ENCODE measurements at places on chromosomes 16 and 17.

GRCh38 chr17:67784364-67785121, 40.8 kb upstream of the BPTF start:
- DNase-seq: no peak

DNA sequence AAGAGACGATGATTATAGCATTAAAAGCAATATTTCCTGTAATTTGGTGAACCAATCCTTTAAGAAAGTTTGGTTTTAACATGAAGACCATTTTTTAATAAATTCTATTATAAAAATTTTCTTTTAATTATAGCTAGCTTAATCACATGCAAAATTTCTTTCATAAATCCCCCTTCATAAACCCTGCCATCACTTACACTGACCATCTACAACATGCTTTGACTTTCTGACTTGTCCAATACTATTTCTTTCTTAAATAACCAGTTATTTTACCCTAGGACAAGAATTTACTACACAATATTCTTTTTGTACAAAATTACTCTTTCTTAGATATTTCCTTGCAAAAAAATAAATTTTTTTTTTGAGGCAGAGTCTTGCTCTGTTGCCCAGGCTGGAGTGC, 1334.8 kb downstream of the CDH11 start:
- no peak for DNase-seq

- DNase-seq: no peak
Observed at GRCh38 chr17:61459939-61460718, 7.9 kb downstream of the TBX4 start.

DNA sequence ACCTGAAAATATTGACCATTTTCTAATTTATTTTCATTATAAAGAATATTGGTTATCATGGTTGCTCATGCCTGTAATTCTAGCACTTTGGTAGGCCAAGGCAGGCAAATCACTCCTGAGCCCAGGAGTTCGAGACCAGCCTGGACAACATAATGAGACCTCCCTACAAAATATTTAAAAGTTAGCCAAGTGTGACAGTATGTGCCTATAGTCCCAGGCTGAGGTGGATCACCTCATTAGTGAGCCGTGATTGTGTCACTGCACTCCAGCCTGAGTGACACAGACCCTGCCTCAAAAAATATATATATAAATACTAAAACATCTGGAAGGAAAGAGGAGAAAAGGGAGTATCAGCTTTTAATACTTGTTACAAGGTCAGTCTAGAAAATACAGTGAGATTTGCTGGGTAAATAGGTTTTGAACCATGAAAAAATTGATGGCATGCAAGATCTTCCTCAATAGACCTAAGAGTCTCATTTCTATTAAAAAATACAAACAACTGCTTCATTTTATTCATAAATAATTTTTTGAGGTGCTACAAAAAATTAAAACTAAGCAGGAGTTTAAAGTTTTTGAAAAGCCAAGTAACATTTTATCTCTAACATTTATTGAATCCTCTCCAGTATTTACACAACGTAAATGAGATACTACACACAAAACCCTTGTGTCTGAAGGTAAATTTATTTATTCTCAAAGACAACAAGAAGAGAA, 47.7 kb downstream of the TUBD1 start:
- no peak for DNase-seq

DNA sequence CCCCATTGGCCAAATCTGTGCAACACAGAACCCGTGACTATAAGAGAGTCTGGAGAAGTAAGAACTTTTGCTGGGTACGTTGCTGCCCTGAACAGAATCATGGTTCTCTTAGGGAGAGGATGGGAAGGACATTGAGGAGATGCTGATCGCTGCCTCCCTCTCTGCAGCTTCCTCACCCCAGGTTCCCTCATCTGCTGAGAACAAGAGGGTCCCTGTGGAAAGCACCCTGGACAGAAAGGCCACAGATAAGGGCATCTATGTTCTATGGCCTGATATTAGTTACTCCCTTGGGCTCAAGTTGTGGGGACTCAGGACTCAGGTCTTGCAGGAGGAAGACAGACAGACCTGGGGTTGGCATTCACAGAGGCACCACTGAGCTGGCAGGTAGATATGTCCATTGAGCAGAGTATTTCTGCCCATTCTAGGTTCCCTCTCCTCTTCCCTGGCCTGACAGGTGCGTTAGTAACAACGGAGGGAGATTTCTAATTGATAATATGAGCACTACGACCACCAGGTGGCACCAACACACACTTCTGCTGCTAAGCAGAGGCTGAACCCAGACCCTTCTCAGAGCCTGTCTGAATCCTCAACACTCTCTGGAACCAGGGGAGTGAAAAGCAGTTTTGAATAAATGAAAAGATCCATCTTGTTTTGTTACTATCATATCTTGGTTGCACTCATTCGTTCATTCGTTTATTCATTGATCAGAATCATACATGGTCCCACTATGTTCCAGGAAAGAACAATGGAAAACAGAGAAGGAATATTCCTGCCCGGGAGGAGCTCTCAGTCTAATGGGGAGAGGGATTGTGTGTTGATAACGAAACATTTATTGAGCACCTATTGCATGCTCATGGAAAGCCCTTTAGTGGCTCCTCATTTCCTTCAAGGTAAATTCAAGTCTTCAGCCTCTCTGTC, 56.4 kb downstream of the SLC6A2 start:
- peak; percentile 33 for DNase-seq

- DNase-seq: no peak
Observed at GRCh38 chr17:83136931-83137330, 57.5 kb downstream of the METRNL start.

- no peak for DNase-seq
Observed at GRCh38 chr17:82779541-82779940, 27.7 kb downstream of the TBCD start.

GRCh38 chr16:51797669-51798259, 646.7 kb upstream of the SALL1 start:
- DNase-seq: no peak

- no peak for DNase-seq
Observed at GRCh38 chr17:63070031-63070430, 104.0 kb downstream of the TANC2 start.

DNA sequence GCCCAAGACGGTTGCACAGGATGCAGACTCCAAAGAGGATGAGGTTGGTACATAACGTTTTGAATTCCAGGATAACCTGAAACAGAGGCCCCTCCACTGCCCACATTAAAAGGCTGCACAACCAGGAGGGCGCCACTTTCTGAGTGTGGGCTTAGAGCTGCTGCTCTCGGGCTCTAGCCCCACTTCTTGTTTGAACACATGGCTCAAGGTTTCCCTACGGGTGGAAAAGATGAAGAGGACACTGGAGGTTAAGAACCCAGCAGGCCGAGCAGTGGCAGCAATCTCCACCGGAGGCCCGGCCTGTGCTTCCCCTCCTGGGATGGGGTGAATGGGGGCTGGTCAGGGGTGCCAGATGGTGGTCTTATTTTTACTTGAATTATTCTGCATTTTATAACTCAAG, 8.0 kb upstream of the TRAP1 start:
- DNase-seq: no peak

GRCh38 chr17:27477050-27477888, 21.0 kb downstream of the KSR1 start:
- DNase-seq: no peak

- no peak for DNase-seq
Observed at GRCh38 chr16:78473031-78473699, 373.7 kb downstream of the WWOX start.

DNA sequence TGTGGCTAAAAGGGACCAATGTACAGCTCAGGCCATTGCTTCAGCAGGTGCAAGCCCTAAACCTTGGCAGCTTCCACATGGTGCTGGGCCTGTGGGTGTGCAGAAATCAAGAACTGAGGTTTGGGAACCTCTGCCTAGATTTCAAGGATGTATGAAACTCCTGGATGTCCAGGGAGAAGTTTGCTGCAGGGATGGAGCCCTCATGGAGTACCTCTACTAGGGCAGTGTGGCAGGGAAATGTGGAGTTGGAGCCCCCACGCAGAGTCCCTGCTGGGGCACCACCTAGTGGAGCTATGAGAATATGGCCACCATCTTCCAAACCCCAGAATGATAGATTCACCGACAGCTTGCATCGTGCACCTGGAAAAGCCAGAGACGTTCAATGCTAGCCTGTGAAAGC, 13.0 kb downstream of the EFCAB5 start:
- DNase-seq: no peak

GRCh38 chr17:38748149-38748891, at the start of gene PCGF2:
PCGF2 (minus strand) TSS chr17:38748336; CDS start chr17:38740402, 7,934 bp downstream.
- peak; percentile 83 for DNase-seq

- DNase-seq: no peak
Observed at GRCh38 chr17:73231395-73231794, 30.3 kb downstream of the CPSF4L start.

- DNase-seq: no peak
Observed at GRCh38 chr16:2308089-2308962, 32.2 kb downstream of the ABCA3 start.

- no peak for DNase-seq
Observed at GRCh38 chr16:69301187-69301586, 10.0 kb upstream of the VPS4A start.

- no peak for DNase-seq
Observed at GRCh38 chr16:6105115-6105514, 1007.5 kb upstream of the EEF2KMT start.

GRCh38 chr16:81876273-81876900, 97.3 kb downstream of the PLCG2 start:
- no peak for DNase-seq

- no peak for DNase-seq
Observed at GRCh38 chr17:33435721-33436301, 142.7 kb upstream of the ASIC2 start.

DNA sequence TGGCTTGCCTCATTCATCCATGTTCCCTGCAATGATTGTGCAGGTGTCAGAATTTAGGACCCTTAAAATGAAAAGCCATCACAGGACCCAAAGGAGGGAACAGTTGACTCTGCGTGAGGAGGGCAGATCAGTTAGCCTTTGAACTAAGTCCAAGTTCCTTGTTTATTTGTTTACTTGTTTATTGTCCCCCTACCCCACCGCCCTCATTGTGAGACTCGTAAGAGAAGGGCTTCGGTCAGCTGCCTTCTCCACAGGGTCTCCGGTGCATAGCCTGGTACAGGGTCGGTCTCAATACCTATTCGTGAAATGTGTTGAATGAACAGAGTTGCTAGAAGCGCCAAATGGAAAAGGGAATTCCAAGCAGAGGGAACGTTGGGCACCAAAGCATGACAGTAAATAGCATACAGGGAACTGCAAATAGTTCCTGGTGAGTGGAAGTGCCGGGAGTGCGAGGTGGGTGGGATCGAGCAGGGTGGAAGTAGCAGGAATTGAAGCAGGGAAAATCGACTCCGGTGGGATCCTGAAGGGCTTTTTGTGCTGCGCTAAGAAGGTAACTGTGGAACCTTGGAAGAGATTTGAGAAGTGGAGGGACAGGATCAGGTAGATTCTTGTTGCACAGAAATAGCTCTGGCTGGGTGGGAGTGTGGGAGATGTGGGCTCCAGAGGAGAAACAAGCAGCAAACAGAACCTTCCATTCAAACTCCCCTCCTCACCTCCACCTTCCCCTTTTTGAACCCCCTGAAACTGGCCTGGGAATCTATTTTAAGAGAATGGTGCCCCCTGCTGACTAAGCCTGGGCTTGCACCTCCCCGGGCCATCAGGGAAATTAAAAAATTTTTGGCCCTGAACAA, 12.7 kb downstream of the SLC35B1 start:
- DNase-seq: no peak

GRCh38 chr17:18991531-18992315, 12.8 kb downstream of the FAM83G start:
- no peak for DNase-seq

- no peak for DNase-seq
Observed at GRCh38 chr17:42522263-42522790, 13.7 kb upstream of the NAGLU start.

GRCh38 chr17:8709006-8709405, 35.6 kb downstream of the CCDC42 start:
- DNase-seq: no peak

GRCh38 chr17:48294806-48295361, 135.1 kb downstream of the SKAP1 start:
- no peak for DNase-seq

GRCh38 chr16:58123896-58124600, 5.1 kb downstream of the CFAP20 start:
- DNase-seq: no peak

DNA sequence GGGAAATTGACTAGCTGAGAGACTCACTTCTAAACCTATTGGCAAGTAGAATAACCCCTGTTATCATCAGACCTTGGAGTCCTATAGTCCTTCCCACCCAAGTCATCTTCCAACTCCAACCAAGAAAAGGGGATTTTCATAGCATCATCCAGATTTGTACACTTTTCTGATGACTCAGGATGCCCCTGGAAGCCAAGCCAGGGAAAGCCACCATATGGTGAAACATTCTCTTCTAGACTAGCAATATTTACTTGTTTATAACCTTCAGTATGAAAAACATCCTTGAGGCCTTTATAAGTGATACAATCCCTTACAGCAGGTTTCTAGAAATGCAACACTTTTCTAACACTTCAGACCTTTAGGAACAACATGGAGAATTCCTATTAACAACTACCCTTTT, 618.8 kb upstream of the CDH11 start:
- DNase-seq: no peak

GRCh38 chr17:2435181-2435741, 34.4 kb upstream of the MNT start:
- DNase-seq: no peak

DNA sequence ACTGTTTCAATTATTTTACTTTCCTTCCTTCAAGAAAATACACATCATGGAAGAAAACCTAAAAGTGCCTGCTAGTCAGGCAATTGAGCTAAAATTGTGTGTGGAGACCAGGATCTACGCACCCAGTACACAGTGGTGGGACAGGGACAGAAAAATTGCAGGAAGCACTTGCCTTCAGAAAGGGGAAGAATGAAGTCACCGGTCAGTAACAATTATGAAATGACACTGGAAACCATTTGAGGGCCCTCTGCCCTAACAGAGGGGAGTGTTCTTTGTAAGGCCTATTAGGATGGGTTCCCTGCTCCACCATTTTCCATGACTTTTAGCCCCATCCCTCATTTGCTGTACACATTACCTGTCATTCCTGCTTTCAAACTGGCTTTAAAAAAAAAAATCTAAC, 4.5 kb upstream of the PHAF1 start:
- no peak for DNase-seq

DNA sequence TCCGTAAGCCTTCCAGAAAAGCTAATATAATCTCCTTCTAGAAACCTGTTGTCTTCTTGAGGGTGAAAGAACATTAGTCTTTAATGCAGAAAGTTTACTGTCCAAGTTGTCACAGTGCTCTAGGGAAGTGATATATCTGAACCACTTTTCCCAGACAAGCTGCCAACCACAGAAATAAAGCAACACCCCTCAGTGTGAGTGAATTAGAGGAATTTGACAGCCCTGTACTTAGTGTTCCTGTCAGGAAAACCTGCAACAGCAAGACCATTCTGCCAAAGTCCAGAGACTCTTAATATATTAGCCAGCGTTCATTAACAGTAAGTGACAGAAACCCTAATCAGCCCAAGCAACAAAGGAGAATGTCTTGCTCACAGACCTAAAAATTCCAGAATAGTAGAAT, 137.7 kb downstream of the KATNIP start:
- DNase-seq: no peak

GRCh38 chr16:740764-741505, at the start of gene CIAO3:
CIAO3 (minus strand) TSS chr16:740997; CDS start chr16:740985, 12 bp downstream.
- peak; percentile 77 for DNase-seq

GRCh38 chr16:71172481-71173207, 57.9 kb downstream of the HYDIN start:
- DNase-seq: no peak

- DNase-seq: no peak
Observed at GRCh38 chr16:50899951-50900350, 158.1 kb downstream of the CYLD start.

All from left renal cortex interstitium (tissue), 4 donors.